Caco-2 (cell line): ENCODE measurements at places on chromosomes 5 and 9.

GRCh38 chr5:154444556-154445421, 1.0 kb upstream of the SAP30L start:
- H3K36me3 ChIP-seq: no peaks in the 10 kb centered on the region; the same call in 1 of the 2 replicates
- peak overlapping the region; percentile 77 for H3K4me3 ChIP-seq
- DNase-seq: peak; percentile 42
- no peaks in the 10 kb centered on the region for H3K27me3 ChIP-seq

GRCh38 chr5:1753490-1753889, 46.1 kb downstream of the MRPL36 start:
- H3K27me3 ChIP-seq: no peaks in the 10 kb centered on the region
- no peaks in the 10 kb centered on the region for H3K36me3 ChIP-seq
- H3K4me1 ChIP-seq: no peaks in the 10 kb centered on the region
- H3K4me3 ChIP-seq: no peak overlapping the region
- DNase-seq: no peak

- no peak overlapping the region for H3K27ac ChIP-seq
- H3K27me3 ChIP-seq: no peaks in the 10 kb centered on the region
- H3K36me3 ChIP-seq: no peaks in the 10 kb centered on the region
- no peaks in the 10 kb centered on the region for H3K4me1 ChIP-seq
- H3K4me3 ChIP-seq: no peak overlapping the region
Measured at GRCh38 chr5:101915554-101915953, 380.5 kb downstream of the SLCO4C1 start.

- no peak overlapping the region for H3K4me3 ChIP-seq
- no peaks in the 10 kb centered on the region for H3K4me1 ChIP-seq
- H3K36me3 ChIP-seq: no peaks in the 10 kb centered on the region
Measured at GRCh38 chr9:16726029-16726428, 144.4 kb downstream of the BNC2 start.
